ENCODE measurements at places on chromosomes 11 and 22.

GRCh38 chr11:14232652-14233051 lies 126.3 kb downstream of the RRAS2 start:
- DNase-seq = no peak

- DNase-seq = no peak
Measured at GRCh38 chr11:110955776-110956175, 243.5 kb upstream of the ARHGAP20 start.

DNA sequence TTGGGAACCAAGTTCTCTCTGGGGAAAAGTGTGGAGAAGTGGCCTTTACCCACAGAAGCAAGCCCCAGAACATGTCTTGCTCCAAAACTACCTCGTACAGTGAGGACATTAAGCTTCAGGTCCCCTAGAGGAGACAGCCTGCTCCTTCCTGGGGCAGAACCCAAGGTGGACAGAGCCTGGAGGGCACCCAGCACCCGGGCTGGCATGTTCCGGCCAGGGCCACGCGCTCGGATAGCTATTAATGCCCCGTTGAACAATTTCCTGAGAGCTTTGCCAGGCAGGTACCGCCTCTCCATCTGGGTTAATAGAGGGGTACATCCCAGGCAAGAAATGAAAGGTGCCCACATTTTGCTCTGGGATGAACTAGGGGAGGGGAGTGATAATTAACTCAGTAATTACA lies 169.0 kb upstream of the GRK3 start:
- DNase-seq = no peak

GRCh38 chr11:27085111-27085510 lies 44.5 kb downstream of the BBOX1 start:
- no peak for DNase-seq

GRCh38 chr11:20854215-20854955 lies 185.0 kb downstream of the NELL1 start:
- DNase-seq = no peak

DNA sequence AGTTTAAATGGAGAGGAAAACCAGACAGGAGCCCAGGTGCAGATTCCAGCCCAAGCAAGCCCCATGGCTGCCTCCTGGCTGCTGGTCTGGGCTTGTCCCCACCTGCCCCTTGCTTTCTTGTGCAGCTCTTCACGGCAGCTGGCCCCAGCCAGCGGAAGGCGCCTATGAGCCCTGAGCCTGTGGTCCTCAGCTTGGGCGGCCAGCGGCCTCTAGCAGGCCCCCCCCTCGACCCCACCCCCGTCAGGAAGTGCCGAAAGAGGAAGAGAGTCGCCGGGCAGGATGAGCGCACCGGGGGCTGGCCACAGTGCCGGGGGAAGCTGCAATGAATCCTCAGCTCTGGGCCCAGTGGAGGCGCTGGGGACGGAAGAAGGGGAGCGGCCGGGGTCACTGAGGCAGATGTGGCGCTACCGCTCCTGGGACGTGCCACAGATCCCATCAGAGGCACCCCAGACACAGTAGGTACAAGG lies 2.1 kb upstream of the DGKZ start:
- DNase-seq = peak; percentile 77

DNA sequence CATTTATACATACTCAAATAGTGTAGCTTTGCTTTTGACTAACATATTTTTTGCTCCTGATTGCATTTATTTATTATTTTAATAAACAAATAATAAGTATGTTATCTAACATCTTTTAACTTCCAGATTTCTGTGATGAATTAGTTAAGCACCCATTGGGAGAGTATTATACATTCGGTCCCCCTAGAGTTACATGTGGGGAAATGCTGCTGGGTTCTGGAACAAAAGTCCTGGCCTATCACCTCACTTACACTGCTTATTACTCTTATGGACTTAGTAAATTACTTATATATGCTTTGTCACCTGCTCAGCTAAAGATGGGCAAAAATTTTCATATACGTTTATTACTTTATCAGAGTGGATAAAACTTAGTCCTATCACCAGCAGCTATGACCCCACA lies 1163.0 kb downstream of the FAM181B start:
- no peak for DNase-seq

Measured in MV-4-11 (cell line).